ENCODE measurements at places on chromosomes 6 and 20.

GRCh38 chr6:35973670-35974222, 50.7 kb downstream of the SLC26A8 start:
- DNase-seq = no peak

DNA sequence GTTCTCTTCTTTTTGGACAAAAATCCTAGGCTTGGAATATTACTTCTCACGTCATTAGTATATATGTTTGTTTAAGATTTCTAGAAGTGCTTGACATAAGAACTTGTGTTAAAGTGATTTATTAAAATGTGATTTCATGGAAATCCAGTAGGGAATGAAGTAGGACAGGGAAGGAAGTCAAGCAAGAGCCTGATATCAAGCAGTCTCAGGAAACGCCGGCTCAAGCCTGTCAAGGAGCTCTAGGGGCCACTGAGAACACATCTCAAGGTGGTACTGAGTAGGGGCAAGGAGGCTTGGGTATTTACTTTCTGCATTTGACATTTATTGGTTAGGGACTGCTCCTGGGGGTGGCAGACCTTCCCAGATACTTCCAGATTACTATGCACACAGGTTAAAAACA, 920.9 kb upstream of the GJE1 start:
- no peak for DNase-seq

DNA sequence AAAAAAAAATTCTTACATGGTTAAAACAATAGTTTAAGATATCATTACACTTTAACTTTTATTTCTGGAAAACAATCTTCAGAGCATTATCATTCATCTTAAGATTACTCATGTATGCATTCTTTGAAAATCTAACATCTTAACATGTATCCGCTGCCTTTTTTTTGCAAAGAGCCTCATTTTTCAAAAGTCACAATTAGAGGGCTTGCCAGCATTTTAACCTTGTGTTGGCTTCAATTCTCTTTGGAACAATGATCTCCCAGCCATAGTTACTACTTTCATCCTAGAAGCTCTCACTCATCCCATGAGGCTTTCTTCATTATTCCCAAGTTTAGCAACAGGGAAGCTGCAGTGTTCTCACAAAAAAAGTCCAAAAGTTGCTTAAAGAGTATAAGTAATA, 330.8 kb downstream of the BCKDHB start:
- no peak for DNase-seq

DNA sequence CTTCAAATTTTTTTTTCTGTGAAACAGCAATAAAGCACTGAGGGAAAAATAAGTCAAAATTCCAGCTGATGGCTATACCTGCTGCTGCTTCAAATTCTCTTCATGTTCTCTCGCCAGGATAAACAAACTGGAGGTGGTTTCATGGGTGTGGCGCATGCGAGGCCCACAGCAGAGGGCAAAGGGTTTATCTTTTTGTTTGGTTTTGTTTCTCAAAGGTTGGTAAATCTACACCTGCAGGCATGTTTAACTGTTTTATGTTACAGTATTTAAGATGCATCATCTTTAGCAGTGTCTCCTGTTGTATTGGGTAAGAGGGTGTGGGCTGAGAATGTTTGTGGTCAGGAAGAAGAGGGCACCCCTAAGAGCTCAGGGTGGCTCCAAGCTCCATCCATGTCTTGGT, 342.2 kb downstream of the CDH26 start:
- DNase-seq = no peak

DNA sequence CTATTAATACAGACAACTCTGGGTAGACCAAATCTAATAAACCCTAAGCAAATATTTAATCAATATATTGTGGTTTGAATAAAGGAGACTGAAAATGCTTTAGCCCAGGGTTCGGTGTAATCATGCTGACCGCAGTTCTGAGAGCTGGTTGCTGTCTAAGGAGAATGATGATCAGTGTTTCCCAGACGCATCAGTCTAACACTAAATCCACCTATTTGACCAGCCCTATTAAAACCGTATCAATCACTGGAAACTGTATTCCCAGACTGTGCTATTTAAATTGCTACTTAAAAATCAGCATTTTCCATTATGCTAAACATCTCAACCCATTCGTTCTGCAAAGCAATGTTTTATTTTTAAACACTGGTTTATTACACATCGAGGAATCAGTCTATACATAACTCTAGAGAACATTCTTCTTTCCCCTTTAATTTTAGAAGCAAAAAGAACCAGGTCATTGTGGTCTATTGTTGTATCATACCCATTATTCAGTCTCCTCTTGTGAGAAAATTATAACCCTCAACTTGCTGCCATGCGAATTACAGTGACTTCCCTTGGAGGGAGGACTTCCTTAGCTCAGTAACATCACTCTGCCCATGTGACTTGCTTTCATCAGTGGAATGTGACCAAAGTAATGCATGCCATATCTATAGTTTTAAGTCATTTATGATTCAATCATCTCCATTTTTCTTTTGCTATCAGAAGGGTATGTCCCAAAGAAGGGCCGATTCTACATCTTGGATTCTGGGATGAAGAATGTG, 515.2 kb upstream of the JAG1 start:
- DNase-seq = no peak

GRCh38 chr20:23232219-23232581, 118.4 kb upstream of the NXT1 start:
- no peak for DNase-seq

DNA sequence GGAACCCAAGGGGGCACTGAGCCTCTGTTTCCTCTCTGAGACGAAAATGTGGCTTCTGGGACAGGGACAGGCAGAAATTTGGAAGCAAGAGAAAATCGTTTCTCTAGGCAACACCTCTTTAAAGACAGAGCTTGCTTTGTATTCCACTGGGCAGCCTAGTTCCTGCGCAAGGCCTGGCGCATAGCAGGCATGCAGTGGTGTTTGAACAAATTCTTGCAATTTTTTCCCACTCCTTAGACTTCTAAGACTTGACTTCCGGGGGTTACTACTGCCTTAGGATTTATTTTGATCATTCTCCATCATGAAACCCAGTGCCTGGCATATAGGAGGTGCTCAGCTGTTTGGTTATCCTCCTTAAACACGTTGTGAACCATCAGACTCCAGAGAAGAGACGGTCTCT, 249.0 kb upstream of the KCNG1 start:
- no peak for DNase-seq

DNA sequence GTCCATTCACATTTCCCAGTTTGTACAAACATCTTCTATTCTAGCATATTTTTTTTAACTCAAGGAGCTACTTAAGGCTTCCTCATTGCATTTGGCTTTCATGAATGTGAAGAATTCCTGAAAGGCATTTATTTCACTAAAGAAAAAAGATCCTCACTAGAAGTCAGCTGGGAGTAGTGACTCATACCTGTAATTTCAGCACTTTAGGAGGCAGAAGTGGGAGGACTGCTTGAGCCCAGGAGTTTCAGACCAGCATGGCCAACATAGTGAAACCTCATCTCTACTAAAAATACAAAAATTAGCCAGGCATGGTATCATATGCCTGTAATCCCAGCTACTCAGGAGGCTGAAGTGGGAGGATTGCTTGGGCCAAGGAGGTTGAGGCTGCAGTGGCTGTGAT, 30.9 kb upstream of the XRN2 start:
- no peak for DNase-seq

DNA sequence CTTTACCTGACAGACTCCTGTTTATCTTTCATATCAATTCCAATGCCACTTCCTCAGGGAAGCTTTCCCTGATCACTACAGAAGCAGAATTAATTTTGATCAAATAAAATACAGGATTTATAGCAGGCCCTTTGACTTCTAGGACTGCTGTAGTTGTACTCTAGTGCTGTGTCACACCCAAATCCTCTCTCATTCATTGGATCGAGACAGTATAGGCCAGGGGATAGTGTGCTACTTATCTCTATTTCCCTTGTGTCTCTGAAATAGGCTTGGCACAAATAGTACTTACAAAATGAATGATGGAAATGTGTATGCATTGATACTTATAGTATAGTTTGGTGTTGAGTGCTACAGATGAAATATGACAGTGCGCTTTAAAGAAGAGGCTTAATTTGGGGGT, 19.8 kb downstream of the RALY start:
- no peak for DNase-seq

GRCh38 chr6:16240589-16241320, 2.4 kb downstream of the GMPR start:
- DNase-seq = no peak

- DNase-seq = no peak
These were observed 118.1 kb downstream of the QKI start for GRCh38 chr6:163532526-163533078.

GRCh38 chr6:26330859-26331217, 34.2 kb upstream of the BTN3A2 start:
- no peak for DNase-seq

DNA sequence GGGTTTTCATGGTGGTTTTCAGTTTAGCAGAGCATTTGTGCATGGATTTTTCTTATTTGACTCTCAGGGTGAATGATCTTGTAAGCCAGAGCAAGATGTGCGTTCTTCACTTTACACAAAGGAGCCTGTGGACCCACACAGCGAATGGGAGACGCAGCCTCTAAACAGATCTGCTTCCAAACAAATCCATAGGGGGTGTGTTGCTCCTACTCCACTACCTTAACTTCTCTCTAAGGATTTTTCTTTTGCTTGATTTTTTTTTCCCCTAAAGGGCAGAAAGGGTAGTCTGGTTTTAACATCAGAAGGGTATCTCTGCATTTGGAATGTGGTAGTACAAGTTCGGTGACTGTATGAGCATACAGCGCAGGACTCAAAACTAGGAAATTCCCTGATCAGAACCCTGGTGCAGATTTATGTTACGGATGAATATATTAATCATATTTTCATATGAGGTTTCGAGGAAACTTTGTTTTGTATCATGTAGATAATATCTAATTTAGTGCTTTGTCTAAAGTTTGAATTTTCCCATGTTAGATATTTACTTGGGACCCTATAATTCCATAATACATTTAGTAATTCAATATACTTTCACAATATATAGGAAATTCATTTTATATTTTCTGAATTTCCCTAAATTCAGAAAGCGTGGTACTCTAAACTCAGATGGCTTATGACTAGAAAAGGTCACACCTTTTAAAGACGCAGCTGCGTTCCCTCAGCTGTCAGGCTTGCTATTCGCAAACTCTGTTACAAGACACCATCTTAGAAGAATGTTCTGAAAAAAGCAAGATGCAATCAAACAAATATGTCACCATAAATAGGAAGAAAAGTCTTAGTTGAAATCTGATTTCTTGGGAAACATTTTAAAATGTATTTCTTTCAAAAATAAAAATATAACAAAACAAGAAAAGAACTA, 196.9 kb downstream of the TMEM242 start:
- DNase-seq = no peak

DNA sequence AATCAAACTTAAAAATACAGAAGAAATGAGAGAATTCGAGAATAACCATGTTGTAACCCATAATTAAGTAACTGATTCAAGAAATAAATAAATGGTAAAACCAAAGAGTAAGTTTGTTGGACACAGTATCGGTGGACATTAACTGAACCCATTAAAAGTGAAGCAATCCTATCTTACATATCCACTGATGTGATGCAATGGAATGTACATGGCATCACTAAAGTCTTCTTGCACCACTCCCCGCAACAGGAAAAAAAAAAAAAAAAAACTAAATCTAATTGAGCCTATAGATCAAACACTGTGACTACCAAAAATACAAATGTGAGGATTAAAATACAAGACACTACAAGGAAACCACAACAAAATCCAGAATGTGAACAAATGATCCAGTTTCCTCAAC, 7.9 kb downstream of the SNX14 start:
- DNase-seq = no peak

- DNase-seq = no peak
These were observed 4.9 kb upstream of the SLC24A3 start for GRCh38 chr20:19207541-19207940.

DNA sequence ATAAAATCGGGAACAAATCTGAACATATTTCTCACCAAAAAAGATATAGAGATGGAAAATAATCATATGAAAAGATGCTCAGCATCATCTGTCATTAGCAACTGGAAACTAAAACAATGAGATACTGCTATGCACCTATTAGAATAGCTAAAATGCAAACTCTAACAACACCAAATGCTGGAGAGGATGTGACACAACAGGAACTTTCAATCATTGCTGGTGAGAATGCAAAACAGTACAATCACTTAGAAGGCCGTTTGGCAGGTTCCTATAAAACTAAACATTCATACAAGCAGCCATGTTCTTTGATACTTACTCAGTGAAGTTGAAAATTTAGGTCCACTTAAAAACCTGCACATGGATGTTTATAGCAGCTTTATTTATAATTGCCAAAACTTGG, 67.0 kb downstream of the FAM50B start:
- DNase-seq = no peak

DNA sequence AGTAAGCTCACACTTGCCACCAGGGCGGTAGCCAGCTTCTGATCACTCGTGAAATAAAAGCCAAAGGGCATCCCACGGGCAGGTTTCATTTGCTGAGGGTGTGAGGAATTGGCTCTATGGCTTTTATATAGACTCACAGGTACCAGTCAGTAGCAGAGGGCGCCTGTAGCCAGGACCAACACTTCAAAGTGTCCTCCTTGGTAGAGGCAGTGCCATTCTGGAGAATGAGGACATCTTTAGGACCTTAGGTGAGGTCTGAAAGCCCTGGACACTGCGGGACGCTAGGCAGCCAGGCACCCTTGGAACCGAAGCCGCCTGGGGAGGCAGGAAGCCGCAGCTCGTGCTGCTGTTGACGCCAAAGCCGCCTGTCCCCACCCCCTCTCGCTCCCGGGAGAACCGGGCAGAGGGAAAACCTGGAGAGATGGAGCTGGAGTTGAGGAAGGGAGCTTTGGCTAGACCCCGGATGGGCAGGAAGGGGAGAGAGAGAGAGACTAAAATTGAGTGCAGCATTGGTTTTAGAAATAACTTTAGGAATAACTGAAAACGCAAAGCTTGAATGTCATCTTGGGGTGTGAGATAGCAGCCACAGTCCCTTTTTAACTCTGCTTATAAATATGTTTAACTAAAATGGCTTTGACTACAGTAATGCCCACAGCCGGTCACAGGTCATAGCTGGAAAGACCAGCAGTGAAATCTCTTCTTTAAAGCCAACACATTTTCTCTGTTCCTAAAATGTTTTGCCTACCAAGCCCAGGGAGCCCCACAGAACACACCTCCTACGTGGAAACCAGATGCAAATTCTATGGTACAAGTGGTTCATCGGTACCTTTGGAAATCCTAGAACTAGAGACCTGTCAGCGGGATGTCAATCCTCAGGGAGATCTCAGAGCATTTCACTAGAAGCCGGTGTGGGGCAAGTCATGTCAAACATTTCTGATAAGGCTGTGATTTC, 128.5 kb upstream of the CDYL start:
- no peak for DNase-seq

DNA sequence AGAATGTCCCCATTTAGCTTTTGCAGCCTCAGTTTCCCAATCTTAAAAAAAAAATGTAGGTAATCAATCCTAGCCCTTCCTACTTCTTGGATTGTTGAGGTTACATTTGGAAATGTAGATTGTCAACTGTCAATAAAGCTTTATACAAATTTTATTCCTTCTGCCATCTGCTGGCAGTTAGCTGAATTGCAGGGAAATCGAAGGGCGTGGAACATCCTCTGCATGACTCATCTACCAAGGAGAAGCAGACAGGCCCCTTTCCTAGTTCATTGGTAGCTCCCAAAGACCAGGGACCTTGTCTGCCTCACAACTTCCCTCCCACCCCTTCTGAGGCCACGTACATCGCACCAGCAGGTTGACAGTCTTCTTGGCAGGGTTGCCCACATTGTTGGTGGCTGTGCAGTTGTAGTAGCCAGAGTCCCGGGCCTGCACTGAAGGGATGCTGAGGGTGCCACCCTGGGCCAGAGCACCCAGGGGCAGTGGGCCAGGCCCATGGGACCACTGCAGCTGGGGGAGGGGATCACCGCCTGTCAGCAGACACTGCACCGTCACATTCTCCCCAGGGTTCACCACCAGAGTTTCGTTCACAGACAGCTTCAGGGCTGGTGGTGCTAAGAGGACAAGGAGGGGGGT, 43.6 kb downstream of the MDGA1 start:
- DNase-seq = peak; percentile 16

- no peak for DNase-seq
These were observed 51.5 kb upstream of the ADTRP start for GRCh38 chr6:11830105-11830504.

All from effector memory CD4-positive, alpha-beta T cell (primary cell).